ENCODE measurements at places on chromosomes 3 and 15.

DNA sequence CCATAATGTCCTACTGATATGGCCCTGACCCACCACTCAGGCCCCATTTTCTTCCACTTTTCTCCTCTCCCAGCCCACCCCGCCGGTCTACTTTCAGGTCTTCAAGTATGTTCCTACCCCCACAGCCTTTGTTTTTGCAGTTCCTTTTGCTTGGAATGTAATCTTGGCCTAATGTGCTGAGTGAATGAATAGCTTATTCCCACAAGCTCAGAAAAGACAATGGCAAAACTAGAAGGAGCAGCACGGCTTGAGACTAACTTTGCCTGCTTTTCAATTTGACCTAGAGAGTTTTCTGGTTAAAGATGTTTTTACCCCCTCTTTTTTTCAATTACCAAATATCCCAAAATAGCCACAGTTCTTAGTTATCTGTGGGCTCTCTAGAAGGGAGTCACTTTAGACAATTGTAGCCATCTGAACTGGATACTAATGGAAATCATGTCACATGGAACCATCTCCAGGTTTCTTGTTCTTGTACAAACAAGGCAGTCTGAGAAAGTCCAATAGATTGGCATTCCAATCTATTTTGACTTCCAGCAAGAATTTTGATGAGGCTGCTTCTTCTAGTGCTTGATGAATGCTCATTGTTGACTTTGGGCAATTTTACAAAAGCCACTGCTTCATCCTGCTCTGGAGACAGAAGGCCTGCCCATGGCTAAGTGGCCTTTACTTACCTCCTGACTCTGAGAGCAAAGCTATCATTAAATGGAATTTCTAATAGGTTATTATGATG lies 16.3 kb upstream of the LMCD1 start:
- no peak for DNase-seq

DNA sequence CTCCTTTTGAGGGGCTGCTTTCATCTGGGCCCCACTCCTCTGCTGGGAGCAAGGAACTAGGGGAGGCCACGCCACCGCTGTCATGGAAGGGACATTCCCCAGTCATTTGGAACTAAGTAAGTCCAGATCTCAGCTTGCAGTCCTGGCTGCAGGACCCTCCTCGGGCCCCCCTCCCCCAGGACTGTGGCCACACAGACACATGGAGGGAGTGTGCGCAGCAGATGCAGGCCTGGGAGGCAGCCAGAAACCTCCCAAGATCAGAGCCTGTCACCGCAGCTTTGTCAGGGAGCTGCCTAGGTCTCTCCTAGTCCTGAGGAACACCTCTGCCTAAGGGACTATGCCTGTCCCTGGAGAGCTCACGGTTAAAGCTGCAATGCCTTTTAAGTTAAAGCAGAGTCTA lies 7.3 kb upstream of the SEMA3F start:
- DNase-seq: no peak

DNA sequence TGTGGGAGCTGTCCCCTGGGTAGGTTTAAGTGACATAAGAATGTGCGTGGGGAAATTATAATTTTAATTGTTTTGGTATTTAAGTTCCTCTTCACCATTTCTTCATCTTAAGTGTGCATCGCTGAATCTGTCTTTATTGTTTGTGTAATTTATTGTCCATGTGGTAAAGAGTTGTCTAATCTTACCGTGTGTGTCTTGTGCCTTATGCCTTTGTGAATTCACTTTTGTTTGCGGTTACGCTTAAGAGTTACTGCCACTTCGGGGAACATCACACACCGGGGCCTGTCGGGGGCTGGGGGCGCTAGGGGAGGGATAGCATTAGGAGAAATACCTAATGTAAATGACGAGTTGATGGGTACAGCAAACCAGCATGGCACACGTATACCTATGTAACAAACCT lies 767 bp downstream of the WDR48 start:
- DNase-seq: no peak

DNA sequence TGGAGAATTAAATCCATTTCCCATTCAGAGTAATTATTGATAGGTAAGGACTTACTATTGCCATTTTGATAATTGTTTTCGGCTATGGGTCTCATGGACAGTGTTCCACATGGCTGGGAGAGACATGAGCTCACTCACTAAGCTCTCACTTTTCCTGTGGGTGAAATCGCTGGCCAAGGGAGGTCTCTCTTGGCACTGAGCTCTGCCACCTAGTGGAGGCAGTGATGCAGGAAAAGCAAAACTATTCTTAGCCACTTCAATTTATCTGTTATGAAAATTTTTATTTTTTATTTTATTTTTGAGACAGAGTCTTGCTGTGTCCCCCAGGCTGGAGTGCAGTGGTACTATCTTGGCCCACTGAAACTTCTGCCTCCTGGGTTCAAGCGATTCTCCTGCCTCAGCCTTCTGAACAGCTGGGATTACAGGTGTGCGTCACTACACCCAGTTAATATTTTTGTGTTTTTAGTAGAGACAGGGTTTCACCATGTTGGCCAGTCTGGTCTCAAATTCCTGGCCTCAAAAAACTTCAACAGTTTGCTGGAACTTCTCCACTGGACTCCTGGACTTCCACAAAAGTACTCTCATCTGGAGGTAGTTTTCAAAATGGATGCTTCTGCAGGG lies 4.7 kb upstream of the RNF13 start:
- DNase-seq: peak; percentile 37

DNA sequence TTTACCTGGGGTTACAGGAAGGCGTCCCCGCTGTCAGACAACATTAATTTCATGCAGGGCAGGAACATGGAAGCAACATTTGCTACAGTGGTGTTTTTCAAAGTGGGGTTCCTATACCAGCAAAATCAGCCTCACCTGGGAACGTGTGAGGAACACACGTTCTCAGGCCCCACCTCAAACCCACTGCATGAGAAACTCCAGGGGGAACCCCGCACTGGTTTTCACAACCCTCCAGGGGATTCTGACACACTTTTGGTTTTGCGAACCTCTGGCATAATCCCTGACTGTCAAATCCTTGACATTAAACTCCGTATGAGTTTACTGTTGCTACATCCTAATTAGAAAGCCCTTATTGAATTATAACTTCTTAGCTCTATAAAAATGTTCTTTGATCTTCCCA lies 127.7 kb downstream of the LRRK1 start:
- DNase-seq: no peak

Measured in stimulated activated CD4-positive, alpha-beta T cell treated with anti-CD3 and anti-CD28 coated beads, Interleukin-2, amount 100 ng/mL, for 48 hours (primary cell).